ENCODE measurements at places on chromosomes 6 and 20.
A peak's percentile ranks its signal among the peaks of the same experiment; 100 is the strongest.

DNA sequence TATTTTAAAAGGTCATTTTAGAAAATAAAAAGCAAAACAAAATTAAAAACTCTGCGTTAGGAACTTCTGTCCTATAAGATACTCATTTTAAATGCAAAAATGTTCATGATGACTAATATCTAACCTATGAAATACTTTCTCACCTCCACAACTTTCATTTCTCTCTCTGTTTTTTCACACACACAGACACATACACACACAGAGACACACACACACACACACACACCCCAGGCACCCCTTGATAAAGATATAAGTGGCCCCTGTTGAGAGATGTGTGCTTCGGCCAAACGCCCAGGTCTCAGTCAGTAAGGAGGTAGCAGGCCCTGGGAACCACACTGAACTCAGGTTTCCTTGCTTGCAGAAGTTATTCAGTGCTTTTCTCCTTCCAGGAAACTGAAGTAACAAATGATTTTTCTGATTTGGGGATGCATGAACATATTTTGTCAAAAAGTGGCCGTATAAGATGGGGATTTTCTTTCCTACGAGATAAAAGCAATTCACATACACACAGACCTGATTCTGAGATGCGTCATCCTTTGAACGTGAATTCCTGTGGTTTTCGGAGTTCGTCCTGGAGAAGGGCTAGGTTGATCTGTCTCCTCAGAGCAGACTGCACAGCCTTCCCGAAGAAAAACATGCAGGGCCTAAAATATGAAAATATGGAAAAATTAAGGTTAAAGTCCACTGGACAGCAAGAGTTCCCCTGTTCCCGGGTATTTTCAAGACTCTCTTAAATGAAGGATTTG lies 306.8 kb upstream of the FOXQ1 start:
- no peak for DNase-seq

DNA sequence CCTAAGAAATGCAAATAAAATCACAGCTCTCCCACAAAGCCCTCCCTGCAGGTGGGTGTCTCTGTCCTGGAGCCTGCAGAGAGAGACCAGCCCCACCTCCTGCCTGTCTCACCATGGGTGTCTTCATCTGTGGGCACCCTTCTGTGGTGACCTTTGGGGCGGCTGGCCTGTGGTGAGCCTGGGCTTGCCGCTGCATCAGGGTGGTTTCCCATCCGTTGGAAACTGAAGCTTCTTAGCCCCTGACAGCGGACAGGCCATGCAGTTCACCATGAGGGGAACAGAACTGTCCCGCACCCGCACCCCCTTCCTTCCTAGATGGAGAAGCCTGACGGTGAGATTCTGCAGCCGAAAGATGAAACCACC lies 42.3 kb upstream of the FRMD1 start:
- DNase-seq, result no peak

- DNase-seq, result no peak
These were observed 46.1 kb upstream of the TMEM217 start for GRCh38 chr6:37303891-37304503.

- DNase-seq, result no peak
These were observed 83.2 kb upstream of the TBX18 start for GRCh38 chr6:84847390-84848160.

- DNase-seq, result no peak
These were observed 5.3 kb upstream of the FUCA2 start for GRCh38 chr6:143516690-143517446.

- DNase-seq, result no peak
These were observed 60.8 kb downstream of the RTN4IP1 start for GRCh38 chr6:106568530-106568929.

DNA sequence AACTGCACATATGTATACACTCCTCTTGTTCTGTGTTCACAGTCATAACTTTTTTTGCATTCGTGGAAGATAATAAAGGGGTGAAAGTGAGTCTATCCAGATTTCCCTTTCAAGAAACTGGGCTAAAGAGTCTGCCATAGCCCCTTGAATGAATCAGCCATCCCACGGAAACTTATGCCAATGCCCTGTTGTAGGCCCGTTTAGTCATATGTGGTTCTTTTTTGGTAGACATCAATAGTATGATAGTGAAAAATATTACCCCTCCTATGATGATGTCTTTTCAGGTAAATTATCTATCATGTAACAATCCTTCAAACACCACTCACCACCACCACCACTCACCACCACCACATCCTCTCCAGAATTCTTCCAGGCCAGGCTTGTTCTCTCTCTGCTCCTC lies 99.9 kb upstream of the MYLIP start:
- no peak for DNase-seq

- no peak for DNase-seq
These were observed 7.5 kb upstream of the LY86 start for GRCh38 chr6:6581054-6581453.

GRCh38 chr6:43963203-43963602 lies 164.0 kb downstream of the MRPL14 start:
- DNase-seq, result no peak

DNA sequence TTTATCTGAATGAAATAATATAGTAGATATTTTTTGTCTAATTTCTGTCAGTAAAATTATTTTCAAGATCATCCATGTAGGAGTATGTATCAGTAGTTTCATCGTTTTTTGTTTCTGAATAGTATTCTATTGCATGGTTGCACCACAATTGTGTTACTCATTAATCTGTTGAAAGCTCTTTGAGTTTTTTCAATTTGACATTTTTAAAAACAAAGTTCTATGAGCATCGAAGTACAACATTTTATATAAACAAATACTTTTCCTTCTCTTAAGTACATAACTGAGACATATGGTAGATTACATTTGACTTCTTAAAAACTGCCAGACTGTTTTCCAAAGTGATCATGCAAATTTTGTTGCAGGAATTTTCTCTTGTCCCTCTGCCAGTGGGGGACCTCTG lies 1113.1 kb upstream of the CITED2 start:
- no peak for DNase-seq

DNA sequence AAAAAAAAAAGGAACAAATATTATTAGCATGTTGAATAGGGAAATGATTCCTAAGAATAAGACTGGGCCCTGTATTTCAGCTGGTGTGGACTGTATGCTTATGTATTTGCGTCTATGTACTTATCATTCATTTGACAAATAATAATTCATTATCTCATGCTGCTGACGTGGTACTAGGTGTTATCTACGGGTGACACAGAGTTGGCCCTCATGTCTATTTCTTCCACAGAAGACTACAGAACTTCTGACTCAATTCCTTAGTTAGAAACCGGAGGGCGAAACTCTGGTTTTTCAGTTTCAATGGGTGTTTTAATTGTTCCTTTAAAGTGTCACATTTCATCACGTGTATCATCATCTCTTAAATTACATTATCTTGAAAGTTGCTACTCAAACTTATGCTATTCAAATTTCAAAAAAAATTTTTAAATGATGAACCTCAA lies 305.9 kb downstream of the CLIC5 start:
- DNase-seq, result peak; percentile 29

- no peak for DNase-seq
These were observed 157.0 kb downstream of the MRPL14 start for GRCh38 chr6:43970068-43970912.

- no peak for DNase-seq
These were observed 579.7 kb upstream of the ARID1B start for GRCh38 chr6:156197513-156197912.

DNA sequence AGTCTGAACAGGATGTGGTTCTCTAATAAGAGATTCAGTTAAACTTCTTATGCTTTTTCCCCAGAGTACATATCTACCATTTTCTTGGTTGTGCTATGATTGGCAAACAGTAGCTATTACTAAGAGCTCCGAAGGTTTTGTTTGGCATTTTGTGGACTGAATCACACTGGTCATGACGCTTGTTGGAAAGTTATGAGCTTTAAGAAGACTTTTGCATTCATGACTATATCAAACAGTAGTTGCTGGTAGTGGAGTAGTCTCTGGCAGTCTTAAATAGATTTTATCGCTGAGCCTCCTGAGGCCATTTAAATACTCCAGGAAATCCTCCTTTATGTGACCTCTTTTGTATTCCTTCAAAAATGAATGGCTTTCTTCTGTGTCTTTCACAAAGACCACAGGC lies 40.8 kb downstream of the CCDC170 start:
- no peak for DNase-seq

- no peak for DNase-seq
These were observed 49.0 kb upstream of the RNF24 start for GRCh38 chr20:4064144-4064909.

- no peak for DNase-seq
These were observed 226.7 kb upstream of the PRDM1 start for GRCh38 chr6:105859457-105859856.

- no peak for DNase-seq
These were observed 545.6 kb downstream of the PKHD1 start for GRCh38 chr6:51541847-51542246.

DNA sequence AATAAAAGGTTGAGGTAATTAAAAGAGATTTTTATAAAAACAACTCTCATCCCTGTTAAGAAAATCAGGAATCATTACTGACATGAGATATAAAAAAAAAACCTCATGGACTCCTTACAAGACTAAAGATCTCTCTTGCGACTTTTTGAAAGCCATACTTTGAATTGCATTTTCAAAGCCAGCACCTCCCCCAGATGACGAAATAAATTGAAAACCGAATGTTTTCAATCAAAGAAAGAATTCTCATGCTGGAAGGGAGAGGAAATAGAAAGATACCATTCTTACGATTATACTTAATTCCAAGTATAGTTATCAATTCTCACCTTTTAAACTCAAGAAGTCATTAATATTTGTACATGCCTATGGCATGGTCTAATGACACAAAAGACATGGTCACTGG lies 452.3 kb downstream of the GJA1 start:
- DNase-seq, result no peak

Data from stimulated activated naive CD4-positive, alpha-beta T cell treated with Interleukin-2 at 50 U/mL for 16 hours (primary cell).